ENCODE measurements at places on chromosomes 12 and 14. TPM values are rescaled to one million over a fixed set of nuclear protein-coding genes. Genes with fewer than 3 reads are reported as not detected.

DNA sequence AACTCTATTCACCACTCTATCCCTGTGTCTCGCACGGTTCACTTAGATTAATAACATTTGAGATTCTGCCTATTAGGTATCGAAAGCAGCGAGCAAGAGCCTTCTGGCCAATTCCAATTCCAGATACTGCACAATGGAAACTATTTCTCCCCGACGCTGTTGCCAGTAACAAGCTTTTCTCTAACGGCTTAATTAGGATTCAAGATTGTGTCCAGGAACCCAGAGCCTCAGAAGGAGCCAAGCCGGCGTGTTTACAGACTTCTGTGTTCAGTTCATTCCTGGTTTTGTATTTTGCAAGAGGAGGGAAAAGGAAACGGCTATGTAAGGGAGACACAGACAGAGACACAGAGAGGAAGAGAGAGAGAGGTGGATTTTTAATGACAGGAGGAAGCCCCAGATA, 185.6 kb downstream of the DICER1 start:
- no peak for DNase-seq

DNA sequence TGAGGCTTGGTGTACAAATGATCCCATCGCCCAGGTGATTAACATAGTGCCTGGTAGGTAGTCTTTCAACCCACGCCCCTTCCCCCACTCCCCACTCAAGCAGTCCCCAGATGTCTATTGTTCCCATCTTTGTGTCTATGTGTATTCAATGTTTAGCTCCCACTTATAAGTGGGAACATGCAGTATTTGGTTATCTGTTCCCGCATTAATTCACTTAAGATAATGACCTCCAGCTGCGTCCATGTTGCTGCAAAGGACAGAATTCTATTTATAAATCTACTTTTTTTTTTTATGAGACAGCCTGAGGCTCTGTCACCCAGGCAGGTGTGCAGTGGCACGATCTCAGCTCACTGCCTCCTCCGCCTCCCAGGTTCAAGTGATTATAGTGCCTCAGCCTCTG, 15.7 kb downstream of the SPX start:
- DNase-seq, result no peak

DNA sequence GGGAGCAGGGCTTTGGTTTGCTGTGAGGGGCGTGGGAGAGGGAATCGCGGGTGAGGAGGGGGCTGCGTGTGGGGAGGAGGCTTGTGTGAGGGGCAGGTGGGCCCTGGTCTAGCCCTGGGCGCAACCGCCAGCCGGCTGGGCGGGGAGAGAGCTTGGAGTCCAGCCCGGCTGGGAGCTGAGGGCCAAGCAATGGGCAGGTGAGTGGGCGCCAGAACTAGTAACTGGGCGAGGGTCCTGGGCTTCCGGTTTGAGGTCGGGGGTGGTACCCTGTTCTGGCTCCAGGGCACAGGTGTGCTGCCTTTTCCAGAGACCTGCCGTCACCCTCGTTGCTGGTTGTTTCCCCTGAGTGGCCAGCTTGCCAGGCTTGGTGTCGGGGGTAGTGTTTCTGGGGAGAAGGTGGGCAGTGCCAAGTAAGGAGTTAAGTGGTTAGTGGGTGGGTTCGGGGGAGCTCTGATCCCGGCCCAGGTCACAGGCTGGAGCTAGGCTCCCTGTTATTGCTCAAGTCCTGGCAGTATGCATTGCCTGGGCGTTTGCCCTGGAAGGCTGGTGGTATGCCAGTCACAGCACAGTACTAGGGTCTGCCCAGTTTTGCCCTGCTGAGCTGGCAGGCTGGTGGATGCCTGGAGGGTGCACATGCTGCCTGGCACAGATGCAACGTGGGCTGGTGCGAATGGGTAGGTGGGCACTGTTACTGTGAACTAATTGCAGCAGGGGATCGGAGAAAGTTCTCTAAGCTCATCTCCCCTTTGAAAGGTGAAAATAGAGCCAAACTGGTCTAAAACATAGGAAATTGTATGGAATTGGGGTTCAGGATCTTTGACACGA, 683 bp downstream of the CIPC start:
- DNase-seq, result peak; percentile 81

- no peak for DNase-seq
These were observed 136.4 kb downstream of the FSCB start for GRCh38 chr14:44370727-44371126.

GRCh38 chr14:89294060-89294459, 123.0 kb downstream of the FOXN3 start:
- peak; percentile 41 for DNase-seq

GRCh38 chr12:65300679-65301349, 22.3 kb downstream of the MSRB3 start:
- DNase-seq, result no peak

Gene KRT5
- total RNA-seq, result 2.6 TPM

- no peak for DNase-seq
These were observed 206.5 kb downstream of the SSPN start for GRCh38 chr12:26401874-26402273.

DNA sequence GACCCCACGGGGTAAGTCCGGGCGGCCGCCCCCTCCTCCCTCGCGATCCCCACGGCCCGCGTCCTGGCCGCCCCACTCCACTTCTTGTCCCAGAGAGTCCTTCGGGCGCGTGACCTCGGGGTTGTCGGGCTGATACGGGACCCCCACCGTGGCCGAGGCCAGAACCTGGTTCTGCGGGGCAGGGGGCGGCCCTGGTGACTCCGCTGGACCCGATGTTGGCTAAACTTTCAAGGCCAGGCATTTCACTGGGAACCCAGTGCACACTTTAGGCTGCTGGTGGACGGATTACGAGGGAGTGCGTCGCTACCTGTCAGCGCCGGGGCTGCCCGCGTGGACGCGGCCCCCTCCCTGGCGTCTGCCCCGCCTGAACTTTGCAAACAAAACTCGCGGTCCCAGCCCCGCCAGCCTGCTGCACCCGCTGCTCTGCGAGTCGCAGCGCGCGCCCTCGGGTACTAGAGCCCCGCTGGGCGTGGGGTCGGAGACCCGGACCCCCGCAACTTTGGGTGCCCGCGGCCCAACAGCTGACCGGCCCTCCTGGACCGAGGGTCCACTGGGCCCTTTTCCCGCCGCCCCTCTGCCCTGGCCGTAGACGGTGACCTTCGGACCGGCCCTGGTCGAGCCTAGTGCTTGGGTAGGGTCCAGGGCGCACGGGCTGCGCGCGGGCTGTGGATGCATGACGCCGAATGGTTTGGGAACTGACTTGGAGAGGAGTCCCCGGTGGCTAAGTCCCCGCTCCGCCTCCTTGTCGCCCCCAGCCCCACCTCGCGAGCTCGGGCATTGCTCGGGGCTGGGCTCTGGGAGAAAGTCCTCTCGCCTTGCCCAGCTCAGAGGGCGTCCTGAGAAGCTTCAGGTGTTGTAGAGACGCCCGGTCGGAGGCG, 624 bp downstream of the RIN3 start:
- DNase-seq, result no peak

Gene CAPZA3
- not detected for total RNA-seq

DNA sequence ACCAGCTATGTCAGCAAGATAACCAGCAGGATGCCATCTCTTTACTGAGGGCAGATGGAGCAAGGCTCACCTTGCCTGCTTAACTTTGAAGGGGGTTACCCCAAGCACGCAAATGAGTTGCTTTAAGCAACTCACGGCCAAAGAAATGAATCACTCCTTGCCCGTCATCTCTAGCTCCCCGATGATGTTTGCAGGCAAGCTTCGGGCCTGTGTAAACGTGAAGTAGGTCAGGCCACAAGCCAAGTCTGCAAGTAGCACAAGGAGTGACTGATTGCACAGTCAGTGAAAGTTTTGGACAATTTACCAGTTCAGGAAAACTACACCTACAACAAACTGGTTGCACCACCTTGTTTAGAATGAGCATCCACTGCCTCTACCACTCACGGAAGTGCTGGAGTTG, 699.7 kb upstream of the TBX3 start:
- DNase-seq, result no peak

All from sciatic nerve (tissue), 2 donors.